ENCODE measurements at places on chromosomes 6 and 20.

- DNase-seq: no peak
Observed at GRCh38 chr6:32763421-32763820, at the start of gene HLA-DQB2. Gene HLA-DQB2 (minus strand): TSS chr6:32763532. CDS start chr6:32763470, 62 bp downstream.

DNA sequence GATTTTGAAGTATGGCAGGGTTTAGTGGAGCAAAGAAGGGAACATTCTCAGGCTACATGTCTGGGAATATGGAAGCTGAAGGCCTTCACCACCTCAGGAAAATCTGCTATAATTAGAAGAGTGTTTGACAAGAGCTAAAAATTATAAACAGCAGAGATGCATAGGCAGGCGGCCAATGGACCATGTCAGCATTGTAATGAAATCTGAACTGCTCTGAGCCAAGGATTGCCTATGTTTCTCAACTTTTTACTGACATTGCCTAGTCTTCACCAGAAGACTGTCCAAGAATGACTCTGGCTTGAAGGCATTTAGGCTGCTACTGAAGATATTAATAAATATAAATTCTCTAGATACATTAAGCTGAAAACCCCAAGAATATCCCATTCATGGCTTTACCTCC lies 84.1 kb downstream of the C6orf52 start:
- no peak for DNase-seq

- DNase-seq: no peak
Observed at GRCh38 chr6:33860706-33861474, 57.1 kb upstream of the MLN start.

DNA sequence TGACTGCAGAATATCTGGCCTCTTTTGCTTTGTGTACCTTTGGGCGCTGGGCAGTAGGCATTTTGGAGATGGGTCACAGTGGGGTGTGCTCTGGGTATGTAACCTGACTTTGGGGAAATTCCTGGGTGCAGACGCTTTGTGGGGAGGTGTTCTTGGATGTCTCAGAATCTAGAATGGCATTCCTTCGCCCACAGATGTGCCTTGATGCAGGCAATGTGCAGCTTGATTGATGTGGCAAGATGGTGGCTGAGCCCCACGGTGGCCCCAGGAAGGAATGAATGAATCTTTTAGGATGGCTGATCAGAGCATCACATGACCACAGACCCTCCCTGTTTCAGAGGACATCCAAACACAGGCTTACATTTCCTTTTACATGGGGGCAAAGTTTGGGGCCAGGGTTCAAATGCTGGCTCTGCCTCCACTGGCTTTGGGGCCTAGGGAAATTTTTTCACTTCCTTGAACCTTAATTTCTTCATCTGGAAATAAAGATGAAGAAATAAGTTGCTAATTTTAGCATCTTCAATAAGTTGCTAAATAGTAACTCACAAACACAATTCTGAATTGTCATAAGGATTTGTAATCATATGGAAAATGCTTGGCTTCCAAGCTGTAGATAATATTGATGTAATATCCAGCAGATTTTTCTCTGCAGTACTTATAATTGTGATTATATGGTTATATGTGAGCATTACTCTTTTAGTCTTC lies 5.6 kb downstream of the PPP1R16B start:
- peak; percentile 9 for DNase-seq

DNA sequence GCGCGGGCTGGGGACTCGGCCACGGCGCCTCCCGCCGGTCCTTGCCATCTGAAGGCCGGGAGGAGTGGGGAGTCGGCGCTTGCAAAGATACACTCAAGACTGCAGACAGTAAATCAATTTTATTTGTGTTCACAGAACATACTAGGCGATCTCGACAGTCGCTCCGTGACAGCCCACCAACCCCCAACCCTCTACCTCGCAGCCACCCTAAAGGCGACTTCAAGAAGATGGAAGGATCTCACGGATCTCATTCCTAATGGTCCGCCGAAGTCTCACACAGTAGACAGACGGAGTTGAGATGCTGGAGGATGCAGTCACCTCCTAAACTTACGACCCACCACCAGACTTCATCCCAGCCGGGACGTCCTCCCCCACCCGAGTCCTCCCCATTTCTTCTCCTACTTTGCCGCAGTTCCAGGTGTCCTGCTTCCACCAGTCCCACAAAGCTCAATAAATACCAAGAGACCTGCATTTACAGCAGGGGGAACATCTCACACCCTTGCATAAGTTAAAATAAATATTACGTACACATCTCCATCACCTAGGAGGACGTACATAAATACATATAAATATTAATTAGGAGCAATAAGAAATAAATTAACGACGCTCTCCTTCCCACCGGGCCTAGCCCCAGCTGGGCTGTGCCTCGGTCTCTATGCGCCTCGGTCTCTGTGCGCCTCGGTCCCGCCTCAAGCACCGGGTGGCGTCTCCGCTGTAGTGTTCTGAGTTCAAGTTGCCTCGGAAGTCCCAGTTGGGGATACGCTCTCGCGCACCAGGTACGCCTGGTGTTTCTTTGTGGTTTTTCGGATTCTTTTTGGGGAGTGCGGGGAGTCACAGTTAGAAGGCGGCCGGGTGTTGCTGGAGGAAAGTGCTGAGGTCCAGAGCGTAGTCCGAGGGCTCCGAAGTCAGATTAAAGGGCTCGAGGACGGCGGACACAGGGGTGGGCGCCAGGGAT lies 889 bp upstream of the FLOT1 start:
- peak; percentile 19 for DNase-seq

DNA sequence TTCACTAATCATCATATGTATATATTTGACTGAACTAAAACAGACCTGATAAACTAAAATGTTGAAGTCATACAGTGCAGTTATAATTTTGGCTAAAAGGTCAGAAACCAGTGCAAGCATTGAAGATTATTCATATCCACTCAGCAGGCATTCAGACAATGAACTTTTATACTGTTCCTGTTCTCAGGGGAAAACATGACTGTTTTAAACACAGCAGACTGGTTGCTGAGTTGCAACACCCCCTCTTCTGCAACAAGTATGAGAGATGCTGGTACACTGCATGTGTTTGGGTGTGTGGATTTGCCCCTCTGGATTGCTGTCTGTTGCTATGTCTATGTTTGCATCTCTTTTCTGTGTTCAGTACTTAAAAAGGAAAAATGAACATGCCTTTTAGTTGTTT lies 206.8 kb downstream of the EYA4 start:
- DNase-seq: no peak

DNA sequence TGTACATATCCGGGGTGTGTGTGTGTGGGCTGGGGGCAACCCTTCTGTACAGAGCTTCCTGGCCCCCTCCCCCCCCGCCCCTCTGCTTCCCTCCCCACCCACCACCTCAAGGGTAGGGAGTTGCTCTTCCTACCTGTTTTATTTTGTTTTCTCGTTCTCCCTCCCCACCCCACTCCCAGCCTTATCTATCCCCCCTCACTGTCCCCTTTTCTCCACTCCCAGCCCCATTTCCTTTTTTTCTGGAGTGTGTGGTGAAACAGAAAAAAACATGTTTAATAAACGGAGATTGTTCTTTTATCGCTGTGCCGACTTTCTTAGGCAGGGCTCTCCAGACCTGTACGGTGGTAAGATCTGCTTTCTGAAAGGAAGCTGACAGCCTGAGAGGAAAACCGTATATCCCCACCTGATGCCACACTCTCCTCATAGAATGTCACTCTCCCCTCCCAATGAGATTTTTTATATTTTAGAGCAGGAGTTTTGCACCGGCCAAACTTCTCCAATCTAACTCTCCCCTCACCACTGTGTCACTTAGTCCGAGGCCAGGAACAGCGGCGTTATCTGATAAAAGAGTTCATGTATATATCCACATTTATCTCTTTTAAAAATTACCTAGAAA lies 875 bp upstream of the ZBTB9 start:
- no peak for DNase-seq

- no peak for DNase-seq
Observed at GRCh38 chr6:30763618-30764489, 19.5 kb upstream of the IER3 start.

GRCh38 chr20:10357061-10357708 lies 76.8 kb downstream of the MKKS start:
- DNase-seq: no peak

DNA sequence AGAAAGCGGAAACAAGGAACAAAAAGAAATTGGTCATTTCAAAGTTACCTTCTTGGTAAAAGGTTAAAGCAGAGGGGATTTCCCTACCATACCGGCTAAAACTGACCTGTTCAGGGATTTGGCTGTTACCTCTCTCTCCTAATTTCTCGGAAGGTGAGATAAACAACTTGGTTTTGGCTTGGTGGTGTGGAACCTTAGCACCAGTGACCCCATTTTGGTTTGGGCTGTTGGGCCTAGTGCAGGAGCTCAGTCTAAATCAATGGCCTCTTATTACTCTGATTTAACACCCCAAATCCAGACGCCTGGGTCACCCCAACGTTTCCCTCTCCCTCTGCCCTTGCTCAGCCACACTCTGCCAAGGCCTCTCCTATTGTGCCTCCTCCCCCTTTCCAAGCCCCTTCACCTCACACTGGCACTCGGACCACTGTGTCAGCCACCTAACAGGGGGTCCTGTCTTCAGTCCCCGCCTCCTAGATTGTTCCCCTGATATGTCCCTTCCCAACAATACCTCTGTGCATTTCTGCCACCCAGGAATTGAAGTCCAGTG lies 8.3 kb downstream of the NCR2 start:
- no peak for DNase-seq

GRCh38 chr6:109834131-109834530 lies 143.0 kb downstream of the FIG4 start:
- no peak for DNase-seq

DNA sequence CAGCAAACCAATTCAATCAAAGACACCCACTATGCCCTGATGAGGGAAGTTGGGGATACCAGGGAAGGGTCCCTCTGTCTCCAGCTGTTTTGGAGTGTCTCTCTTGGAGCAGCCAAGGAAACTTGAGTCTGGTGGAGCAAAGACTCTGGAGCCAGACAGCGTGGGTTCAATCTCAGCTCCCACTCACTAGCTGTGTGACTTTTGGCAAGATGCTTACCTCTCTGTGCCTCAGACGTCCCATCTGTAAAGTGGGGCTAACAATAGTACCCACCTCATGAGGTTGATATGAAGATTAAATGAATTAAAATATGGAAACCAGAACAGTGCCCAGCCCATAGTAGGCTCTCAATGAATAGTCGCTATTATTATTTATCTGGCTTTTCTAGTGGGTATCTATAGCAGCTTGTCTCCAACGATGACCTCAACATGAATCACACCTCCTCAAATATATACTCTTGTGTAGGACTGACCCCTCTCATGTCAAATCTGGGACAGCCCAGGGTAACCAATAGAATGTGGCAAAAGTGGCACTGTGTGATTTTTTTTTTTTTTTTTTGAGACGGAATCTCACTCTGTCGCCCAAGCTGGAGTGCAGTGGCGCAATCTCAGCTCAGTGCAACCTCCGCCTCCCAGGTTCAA lies 99.2 kb upstream of the FOXP4 start:
- no peak for DNase-seq

- no peak for DNase-seq
Observed at GRCh38 chr6:12628327-12628726, 88.2 kb upstream of the PHACTR1 start.

DNA sequence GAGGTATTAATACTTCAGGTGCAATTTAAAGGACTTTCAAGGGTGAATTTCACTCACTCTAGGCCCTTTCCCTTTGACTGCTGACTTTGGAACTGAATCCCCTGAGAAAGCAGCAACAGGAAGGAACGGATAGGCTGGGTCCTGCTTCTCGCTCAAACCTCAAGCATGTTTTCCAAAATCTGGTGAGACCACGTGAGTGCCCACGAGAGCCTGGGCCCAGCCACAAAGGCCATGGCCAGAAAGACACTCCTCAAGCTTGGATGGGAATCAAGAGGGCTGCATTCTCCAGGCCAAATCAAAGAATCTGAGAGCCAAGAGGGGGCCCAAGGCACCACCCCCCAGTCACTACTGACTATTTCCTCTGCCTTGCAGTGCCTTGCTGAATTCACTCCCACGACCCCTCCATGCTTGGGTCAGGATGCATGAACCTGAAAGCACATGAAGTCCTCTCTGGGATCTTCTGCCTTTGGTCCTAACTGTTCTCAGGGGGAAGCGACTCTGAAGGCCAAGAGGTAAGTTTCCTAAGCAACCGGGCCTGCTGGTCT lies 146.1 kb downstream of the NFATC2 start:
- DNase-seq: no peak

GRCh38 chr6:90472716-90473115 lies 114.2 kb downstream of the MAP3K7 start:
- DNase-seq: no peak

DNA sequence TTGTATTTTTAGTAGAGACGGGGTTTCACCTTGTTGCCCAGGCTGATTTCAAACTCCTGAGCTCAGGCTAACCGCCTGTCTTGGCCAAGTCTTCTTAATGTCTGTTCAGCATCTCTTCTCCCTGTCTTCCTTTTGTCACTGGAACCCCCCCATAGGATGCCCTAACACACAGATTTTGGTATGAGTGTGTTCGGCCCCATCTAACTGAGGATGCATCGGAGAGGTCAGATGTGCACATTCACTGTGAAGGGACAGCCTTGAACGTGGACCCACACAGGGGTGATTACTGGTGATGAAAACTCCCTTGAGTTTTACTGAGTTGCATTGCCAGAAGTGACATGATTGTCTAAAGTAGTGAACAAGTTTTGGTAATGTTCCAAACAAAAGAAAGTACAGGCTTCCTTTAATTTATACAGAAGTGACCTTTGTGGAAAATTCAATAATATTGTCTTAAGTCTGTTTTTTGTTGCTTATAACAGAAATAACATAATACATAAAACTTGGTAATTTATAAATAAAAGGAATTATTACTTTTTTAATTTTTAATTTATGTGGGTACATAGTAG lies 40.5 kb upstream of the NCOA3 start:
- DNase-seq: no peak

- no peak for DNase-seq
Observed at GRCh38 chr6:46510651-46511050, 19.4 kb upstream of the RCAN2 start.

DNA sequence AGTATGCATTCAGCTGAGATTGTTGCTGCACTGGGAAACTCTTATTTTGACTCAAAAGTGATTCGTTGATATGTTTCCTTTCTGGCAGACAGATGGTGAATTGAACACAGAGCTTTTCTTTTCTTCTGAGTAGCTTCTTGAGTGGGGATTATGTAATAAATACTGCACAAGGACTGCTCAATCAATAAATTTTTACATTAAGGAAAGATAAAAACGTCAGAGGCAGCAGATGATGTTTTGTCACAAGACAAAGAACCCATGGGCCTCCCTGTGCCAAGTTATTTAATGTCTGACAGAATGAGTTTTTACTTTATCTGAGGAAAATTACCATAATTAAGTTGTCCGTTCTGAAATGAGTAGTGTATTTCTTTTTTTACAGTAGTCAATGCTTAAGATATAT lies 460.3 kb downstream of the UTRN start:
- no peak for DNase-seq

DNA sequence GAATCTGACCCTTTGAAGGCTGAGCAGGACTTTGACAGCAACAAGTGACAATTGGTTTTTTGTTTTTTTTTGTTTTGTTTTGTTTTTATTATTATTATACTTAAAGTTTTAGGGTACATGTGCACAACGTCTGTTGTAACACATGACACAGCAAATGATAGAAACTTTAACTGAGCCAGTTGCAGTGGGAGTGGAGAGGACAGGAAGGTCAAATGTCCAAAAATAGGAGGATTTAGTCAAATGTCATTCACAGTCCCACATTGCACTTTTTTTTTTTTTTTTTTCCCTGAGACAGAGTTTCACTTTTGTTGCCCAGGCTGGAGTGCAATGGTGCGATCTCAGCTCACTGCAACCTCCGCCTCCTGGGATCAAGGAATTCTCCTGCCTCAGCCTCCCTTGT lies 223.0 kb downstream of the HIVEP2 start:
- no peak for DNase-seq
